Memory B cell (primary cell): ENCODE measurements at places on chromosomes 3 and 15.

- H3K4me1 ChIP-seq: no peaks in the 10 kb centered on the region
- H3K4me3 ChIP-seq: no peak overlapping the region
- no peak for DNase-seq
- no peaks in the 10 kb centered on the region for H3K27me3 ChIP-seq
- H3K27ac ChIP-seq: no peak overlapping the region
Observed at GRCh38 chr3:29329986-29330890, 49.4 kb downstream of the RBMS3 start.

GRCh38 chr3:105094588-105094987, 272.1 kb upstream of the ALCAM start:
- H3K27ac ChIP-seq: no peak overlapping the region
- peaks cover 3% of the 10 kb centered on the region for H3K27me3 ChIP-seq
- no peaks in the 10 kb centered on the region for H3K4me1 ChIP-seq
- H3K4me3 ChIP-seq: no peak overlapping the region

GRCh38 chr3:177348974-177349373, 151.7 kb upstream of the TBL1XR1 start:
- H3K4me3 ChIP-seq: no peak overlapping the region
- H3K27ac ChIP-seq: peak overlapping the region; percentile 7
- H3K4me1 ChIP-seq: peaks cover 49% of the 10 kb centered on the region
- DNase-seq: no peak
- H3K27me3 ChIP-seq: no peaks in the 10 kb centered on the region
- H3K36me3 ChIP-seq: no peaks in the 10 kb centered on the region

- H3K4me3 ChIP-seq: no peak overlapping the region
- no peak overlapping the region for H3K27ac ChIP-seq
- H3K4me1 ChIP-seq: no peaks in the 10 kb centered on the region
- no peaks in the 10 kb centered on the region for H3K27me3 ChIP-seq
Observed at GRCh38 chr3:86708893-86709292, 282.1 kb downstream of the VGLL3 start.
